CD4-positive, alpha-beta T cell treated with Interleukin-10 for 1 hour (primary cell): ENCODE measurements at places on chromosomes 6 and 20.

GRCh38 chr20:833121-833449 is 430 bp upstream of the FAM110A start:
- no peak for DNase-seq

DNA sequence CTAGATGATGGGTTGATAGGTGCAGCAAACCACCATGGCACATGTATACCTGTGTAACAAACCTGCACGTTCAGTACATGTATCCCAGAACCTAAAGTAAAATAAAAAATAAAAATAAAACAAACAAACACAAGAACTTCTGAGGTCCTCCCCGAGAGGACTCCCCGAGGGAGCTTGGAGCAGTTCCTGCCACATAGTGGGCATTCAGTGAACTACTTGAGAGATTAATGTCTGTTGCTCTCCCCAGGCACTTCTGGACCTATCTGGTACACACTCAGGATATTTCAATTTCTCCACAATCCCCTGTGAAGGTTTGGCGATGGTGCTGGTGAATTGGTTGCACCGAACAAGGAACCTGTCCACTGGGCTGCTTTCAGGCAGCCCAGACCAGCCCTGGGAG is 311.2 kb downstream of the ESR1 start:
- no peak for DNase-seq

DNA sequence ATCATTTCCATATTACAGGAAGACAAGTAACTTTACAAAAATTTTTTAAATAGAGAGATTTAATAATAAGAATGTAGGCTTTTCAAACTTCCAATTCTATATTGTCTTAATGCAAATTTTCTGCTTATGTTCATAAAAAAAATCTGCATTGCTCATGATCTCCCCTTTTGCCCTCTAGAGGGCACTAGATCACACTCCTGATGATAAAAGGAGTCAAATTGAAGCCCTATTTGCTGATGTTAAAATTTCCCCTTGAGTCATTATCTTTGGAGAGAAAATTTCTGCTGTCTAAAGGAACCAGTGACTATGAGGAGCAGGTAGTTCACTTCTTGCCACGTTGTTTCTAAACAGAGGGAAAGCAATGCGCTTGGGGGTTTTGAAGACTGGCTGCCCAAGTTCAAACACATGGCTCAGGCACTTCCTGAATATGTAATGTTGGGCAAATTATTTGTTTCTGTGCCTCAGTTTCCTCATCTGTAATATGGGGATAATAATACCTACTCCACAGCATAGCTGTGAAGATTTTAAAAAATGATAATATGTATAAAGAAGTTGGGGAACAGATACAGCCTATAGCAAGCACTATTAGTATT is 874.2 kb downstream of the TFAP2A start:
- DNase-seq, result peak; percentile 4

DNA sequence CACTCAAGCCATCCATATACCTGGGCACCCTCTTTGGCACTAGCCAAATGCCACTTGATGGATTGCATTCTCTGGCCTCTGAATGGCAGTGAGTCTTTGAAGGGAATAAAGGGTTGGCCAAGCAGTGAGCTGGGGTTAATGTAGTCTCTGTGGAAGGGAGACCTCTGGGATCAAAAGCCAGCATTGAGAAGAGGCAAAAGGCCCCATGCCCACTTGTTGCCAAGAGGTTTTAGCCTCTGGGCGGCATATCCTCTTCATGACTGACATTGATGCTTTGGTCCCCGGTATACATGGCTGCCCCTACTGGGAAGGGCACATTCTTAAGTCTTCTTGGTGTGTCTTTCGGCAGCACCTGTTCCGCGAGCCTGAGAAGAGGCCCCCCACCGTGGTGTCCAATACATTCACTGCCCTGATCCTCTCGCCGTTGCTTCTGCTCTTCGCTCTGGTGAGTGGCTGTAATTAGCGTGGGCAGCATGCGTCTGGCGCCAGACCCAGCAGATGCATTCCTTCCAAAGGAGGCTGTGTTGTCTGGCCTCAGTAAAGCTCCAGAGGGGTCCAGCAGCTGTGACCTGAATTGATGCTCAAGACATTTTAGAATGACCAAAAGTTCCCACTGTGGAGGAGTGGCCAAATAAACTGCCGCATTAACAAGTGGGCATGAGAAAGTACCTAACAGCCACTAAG is 29.5 kb downstream of the GHRH start:
- no peak for DNase-seq

- no peak for DNase-seq
Observed at GRCh38 chr6:82954937-82955577, 110.6 kb downstream of the UBE3D start.

- peak; percentile 70 for DNase-seq
Observed at GRCh38 chr6:130322673-130323268, 43.0 kb upstream of the TMEM200A start.

- DNase-seq, result no peak
Observed at GRCh38 chr20:52318651-52319050, 127.1 kb upstream of the ZFP64 start.

DNA sequence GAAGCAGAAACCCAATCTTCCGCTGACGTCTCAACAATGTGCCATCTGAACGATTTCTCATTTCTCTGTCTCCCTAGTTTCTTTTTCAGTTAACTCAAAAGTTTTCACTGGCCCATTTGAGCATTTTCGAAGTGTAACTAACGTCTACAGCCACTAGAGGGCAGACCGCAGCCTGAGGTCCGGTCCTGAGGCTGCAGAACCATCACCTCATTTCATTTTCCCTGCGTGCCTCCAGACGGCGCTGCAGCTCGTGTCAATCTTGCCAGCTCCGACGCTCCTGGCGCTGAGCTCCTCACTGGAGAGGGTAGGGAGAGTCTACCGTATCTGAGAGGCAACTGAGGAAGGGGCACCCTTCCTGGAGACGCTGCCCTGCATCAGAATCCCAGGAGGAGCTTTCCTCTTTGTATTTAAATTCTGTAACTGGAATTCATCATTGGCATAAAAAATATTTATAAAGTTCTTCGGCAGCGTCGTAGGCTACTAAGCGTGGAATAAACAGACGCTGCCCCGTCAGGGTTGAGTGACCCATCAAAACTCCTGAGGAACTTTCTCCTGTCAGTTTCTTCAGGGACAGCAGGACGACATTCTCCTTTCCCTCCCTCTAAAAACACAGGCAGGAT is 28.5 kb upstream of the DTNBP1 start:
- peak; percentile 83 for DNase-seq

GRCh38 chr20:43766385-43766784 is 39.6 kb upstream of the GTSF1L start:
- DNase-seq, result no peak

- no peak for DNase-seq
Observed at GRCh38 chr6:156427345-156427744, 349.8 kb upstream of the ARID1B start.

GRCh38 chr6:117613920-117614560 is 11.7 kb upstream of the GOPC start:
- DNase-seq, result no peak

- DNase-seq, result peak; percentile 93
Observed at GRCh38 chr6:27890445-27891319, 21.5 kb downstream of the OR2B2 start.

DNA sequence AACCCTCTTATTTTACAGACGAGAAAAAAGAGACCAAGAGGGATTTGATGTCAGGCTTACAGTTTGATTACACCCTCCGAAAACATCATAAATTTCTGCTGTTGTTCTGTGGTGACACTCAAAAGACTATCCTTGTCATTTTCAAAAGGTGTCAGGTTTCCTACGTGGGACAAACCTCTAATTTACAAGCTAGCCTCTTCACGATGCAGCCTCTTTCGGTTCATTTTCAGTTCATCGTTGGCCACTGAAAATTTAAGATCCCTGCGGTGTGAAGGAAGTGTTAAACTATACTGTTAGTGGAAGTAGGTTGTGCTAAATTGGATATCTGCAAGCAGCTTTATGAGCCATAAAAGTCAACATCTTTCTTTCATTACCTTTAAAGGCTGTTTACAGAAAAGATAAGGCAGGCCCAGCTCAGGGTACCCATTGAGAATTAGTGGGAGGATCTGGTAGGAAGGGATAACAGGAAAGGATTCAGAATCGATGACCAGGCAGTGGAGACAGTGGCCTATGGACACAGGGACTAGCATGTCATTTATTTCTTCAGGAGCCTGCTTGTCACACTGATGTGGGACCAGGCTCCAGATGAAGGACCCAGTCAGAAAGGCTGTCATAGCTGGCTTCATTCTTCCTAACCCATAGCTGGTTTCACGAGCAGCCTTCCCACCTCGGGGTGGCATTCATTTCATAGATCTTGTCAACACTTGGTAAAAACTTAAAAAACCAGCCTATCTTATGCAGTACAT is 329.1 kb upstream of the SOX4 start:
- no peak for DNase-seq

- DNase-seq, result no peak
Observed at GRCh38 chr20:51376111-51376510, 166.4 kb downstream of the NFATC2 start.

DNA sequence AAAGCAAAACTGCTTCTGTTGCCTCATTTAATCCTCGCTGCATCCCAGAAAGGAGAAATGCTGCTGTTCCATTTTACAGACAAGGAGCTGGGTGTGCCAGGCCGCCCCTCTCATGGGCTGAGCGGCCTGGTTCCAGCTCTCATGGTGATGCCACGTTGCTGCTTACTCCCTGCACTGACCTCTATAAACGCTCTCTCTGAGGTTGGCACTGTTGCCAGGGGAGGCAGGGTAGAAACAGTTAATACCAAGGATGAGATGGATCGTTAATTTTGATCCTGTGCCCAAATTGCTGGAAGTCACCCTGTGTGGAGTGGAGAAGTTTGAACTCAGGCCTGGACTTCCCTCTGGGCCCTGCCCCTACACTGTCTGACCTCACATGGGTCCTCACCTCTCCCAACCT is 25.6 kb downstream of the SIRPA start:
- DNase-seq, result no peak

- no peak for DNase-seq
Observed at GRCh38 chr6:39962831-39963230, 28.6 kb upstream of the MOCS1 start.

DNA sequence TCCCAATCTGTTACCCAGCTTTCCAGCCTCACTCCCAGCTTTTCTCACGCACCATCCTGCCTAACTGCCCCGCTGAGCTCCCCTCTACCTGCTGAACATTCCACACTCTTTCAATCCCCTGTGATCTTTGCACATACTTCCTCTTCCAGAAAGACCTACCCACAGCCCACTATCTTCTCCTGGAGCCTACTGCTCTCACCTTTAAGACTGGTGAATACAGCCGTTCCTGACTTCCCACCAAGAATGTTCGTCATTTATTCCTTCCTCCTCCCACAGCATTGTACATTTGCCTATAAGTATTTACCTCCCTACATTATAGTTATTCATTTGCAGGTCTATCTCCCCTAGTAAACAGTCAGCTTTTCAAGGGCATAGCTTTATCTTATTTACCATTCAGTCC is 61.9 kb upstream of the MBOAT1 start:
- no peak for DNase-seq

GRCh38 chr6:37793067-37793466 is 26.5 kb upstream of the ZFAND3 start:
- DNase-seq, result no peak

GRCh38 chr20:14925300-14925699 is 587.9 kb upstream of the FLRT3 start:
- DNase-seq, result no peak

DNA sequence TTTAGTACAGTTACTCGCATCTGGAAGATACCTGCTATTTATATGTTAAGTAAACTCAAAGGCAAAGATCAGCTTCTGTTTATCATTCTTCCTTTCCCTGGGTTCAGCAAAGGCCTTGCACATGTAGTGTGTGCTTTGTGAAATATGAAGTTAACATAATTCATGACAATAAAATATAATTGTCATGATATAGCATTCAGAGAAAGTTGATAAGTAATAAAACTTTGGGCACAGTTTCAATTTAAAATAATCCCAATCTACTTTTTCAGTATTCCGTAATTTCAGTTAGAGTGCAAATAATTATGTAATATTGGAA is 51.9 kb upstream of the ZNF217 start:
- DNase-seq, result no peak

DNA sequence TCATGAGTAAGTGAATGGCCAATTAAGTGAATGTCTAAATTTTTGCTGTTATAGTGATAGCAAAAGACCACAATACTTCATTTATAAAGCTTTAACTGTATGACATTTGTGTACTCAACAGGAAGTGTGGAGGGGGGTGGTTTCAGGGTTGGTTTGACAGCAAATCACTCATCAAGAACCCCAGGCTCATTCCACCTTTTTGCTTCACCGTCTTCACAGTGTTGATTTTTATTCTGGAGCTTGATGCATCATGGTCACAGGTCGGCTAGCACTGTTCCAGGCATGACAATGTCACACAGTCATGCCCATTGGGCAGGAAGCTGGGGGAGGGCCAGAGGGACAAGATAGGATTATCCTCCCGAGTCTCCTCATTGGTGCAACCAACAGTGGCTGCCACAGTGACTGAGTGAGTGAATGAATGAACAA is 75.0 kb downstream of the MDGA1 start:
- DNase-seq, result no peak

GRCh38 chr20:8557711-8558110 is 425.6 kb downstream of the PLCB1 start:
- no peak for DNase-seq

GRCh38 chr6:90581146-90581545 is 5.7 kb downstream of the MAP3K7 start:
- DNase-seq, result no peak

- DNase-seq, result no peak
Observed at GRCh38 chr6:98530732-98531131, 303.6 kb upstream of the POU3F2 start.

- DNase-seq, result no peak
Observed at GRCh38 chr6:1574083-1574761, 35.5 kb upstream of the FOXC1 start.

GRCh38 chr6:117078624-117079023 is 186.7 kb upstream of the VGLL2 start:
- no peak for DNase-seq

GRCh38 chr6:56953597-56954402 is 1.1 kb upstream of the BEND6 start:
- peak; percentile 3 for DNase-seq

GRCh38 chr20:46683939-46684750 is 5.1 kb downstream of the TP53RK start:
- no peak for DNase-seq

- DNase-seq, result no peak
Observed at GRCh38 chr20:12069181-12069580, 151.5 kb downstream of the BTBD3 start.

GRCh38 chr6:9732056-9732455 is 682.8 kb downstream of the TFAP2A start:
- DNase-seq, result no peak

GRCh38 chr6:90490030-90490716 is 96.7 kb downstream of the MAP3K7 start:
- no peak for DNase-seq

GRCh38 chr6:105880030-105880492 is 206.1 kb upstream of the PRDM1 start:
- peak; percentile 30 for DNase-seq

- no peak for DNase-seq
Observed at GRCh38 chr20:36644706-36645095, 1.3 kb downstream of the SLA2 start.

GRCh38 chr6:71489736-71490135 is 201.1 kb downstream of the OGFRL1 start:
- DNase-seq, result no peak

DNA sequence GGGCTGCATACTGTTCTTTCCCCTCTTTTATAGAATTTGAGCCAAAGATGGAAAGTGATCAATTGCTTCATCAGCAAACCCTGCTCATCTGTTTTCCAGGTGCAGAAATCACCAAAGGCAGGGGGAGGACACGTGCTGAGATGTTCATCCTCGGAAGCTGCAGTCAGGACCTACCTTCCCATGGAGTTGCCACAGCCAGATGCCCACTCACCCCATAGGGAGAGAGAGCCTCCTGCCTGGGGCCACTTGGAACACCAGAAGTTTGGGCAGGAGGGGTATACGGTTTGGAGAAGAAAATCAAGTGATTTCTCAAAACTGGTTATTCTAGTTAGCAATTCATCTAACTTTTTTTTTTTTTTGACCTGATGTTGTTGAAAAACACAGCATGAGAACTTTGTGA is 5.3 kb upstream of the CST7 start:
- DNase-seq, result no peak
